Activated T-helper 17 cell treated with anti-CD3 and anti-CD28 coated beads, Interleukin-2, amount 50 U/mL, for 72 hours (primary cell): ENCODE measurements at places on chromosomes 4 and X. TPM values are rescaled to one million over a fixed set of nuclear protein-coding genes. Genes with fewer than 3 reads are reported as not detected.

BEND2 gene
- not detected for total RNA-seq

SFRP2 gene
- total RNA-seq, result not detected

SAGE1 gene
- not detected for total RNA-seq

SLC25A53 gene
- 6.1 TPM for total RNA-seq

HSPA4L gene
- total RNA-seq, result 3.1 TPM

STBD1 gene
- total RNA-seq, result 1.0 TPM

HHIP gene
- not detected for total RNA-seq

AGA gene
- 9.2 TPM for total RNA-seq

MAGEC3 gene
- total RNA-seq, result not detected

NEIL3 gene
- 23.1 TPM for total RNA-seq

AWAT2 gene
- not detected for total RNA-seq

PGAM4 gene
- total RNA-seq, result not detected

ATG4A gene
- 11.8 TPM for total RNA-seq

MND1 gene
- total RNA-seq, result 13.1 TPM

EREG gene
- total RNA-seq, result not detected

BEND4 gene
- 0.32 TPM for total RNA-seq

AR gene
- 0.03 TPM for total RNA-seq

DCHS2 gene
- not detected for total RNA-seq

PNMA5 gene
- 0.13 TPM for total RNA-seq

MAN2B2 gene
- total RNA-seq, result 20.3 TPM

PAK3 gene
- 2.4 TPM for total RNA-seq

PTTG2 gene
- 0.39 TPM for total RNA-seq

ESX1 gene
- not detected for total RNA-seq

BTC gene
- not detected for total RNA-seq

UCP1 gene
- total RNA-seq, result not detected

SMIM43 gene
- 0.15 TPM for total RNA-seq
